Urinary bladder (tissue), 4 donors: ENCODE measurements at places on chromosomes 3 and 15.

DNA sequence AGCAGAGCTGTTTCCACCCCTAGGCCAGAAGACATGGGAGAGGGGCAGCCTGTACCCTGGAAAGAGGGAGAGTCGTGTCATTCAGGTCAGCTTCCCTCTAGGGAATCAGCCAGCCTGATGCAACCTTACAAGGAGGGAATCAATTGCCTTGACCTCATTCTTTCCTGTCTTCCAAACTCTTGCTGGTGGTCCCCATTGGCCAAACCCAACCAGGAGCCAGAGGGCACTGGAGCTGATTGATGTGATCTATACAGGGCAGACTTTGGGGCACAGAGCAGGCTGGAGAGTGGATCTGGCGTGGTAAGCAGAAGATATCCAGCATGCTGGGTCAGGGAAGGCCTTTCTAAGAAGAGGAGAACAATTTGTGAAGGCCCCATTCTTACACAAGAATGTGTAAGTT, 19.1 kb upstream of the MAGEF1 start:
- no peak for DNase-seq

GRCh38 chr3:70647094-70647493, 334.7 kb upstream of the MDFIC2 start:
- no peak for DNase-seq

- no peak for DNase-seq
Measured at GRCh38 chr15:76994001-76994400, 925 bp upstream of the PSTPIP1 start.

DNA sequence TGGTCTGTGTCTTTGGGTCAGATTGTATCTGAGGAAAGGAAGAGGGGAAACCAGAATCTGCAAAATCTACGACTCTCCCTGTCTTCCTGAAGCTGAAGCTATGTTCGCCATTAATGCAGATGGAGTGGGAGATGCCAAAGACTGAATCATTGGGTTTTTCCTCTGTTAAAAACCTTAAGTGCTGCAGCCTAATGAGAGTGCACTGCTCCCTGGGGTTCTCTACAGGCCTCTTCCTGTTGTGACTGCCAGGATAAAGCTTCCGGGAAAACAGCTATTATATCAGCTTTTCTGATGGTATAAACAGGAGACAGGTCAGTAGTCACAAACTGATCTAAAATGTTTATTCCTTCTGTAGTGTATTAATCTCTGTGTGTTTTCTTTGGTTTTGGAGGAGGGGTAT, 24.0 kb downstream of the RMDN3 start:
- no peak for DNase-seq

- DNase-seq: no peak
Measured at GRCh38 chr3:44186712-44187111, 55.0 kb upstream of the TOPAZ1 start.

DNA sequence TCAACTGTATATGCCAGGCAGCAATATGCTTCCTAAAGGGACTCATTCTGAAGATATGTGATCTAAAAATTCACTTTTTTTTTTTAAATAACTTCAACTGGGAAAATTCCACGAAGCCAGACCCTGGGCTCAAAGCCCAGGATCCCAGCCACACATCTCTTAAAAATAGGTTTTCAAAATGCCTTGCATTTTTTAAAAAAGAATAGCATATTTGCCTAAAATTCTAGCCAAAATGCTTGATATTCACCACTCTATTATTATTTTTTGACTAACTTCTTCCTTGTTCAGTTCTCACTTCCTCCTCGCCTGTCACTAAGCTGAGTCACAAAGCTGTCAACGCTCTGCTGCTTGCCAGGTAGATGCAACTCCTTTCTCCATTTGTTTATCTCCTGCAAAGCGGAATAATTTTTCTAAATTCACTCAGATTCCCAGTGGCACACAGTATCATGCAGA, 28.0 kb upstream of the VGLL4 start:
- DNase-seq: no peak

DNA sequence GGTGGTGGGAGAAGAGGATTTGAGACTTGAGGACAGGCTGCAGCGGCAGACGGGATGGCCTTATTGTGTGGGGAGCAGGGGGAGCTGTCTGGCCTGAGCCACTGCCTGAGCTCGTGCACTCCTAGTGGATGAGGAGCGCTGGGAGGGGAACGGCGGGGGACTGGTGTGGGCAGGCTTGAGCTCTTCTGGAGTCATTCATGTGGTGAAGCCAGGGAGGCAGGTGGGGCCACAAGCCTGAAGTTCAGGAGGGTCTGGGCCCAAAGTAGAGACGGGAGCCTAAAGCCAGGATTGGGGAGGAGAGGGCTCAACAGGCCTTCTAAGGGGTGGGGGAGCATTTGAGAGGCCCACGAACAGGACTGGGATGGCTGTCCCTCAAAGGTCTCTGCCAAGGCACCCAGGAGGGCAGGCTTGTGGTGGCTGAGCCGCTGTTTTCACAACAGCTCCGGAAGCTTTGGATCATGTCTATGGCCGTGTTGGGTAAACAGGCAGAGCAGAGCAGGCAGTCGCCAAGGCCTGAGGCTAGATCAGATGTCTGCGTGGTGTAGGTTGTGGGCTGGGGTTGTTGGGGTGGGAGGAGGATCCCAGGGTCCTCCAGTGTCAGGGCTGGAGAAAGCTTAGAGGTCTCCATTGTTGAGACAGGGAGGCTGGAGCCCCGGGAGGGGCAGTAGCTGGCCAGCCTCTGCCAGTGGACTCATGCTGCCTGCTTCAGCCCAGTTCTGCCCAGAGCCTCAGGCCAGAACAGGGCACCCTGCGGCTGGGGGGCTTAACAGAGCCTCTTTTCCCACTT, 8.2 kb downstream of the PRKCD start:
- no peak for DNase-seq

DNA sequence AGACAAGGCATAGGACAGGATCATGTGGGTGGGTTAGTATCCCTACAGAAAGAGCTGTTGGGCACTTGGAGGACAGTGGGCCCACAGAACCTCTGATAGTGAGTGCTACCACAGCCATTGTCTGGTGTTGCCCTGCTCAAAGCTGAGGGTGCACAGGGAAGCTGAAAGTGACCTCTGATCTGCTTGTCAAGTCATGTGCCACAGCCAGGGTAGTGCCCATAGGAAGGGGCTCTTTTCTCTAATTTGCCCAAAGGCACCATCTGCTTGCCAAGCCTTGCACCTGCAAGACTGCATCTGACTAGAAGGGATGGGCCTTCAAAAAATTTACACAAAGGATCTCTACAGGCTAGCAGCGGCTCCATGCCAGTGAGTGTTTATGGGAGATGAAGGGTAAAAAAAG, 87.4 kb upstream of the GSK3B start:
- DNase-seq: no peak
